ENCODE measurements at places on chromosomes 2 and 18.
A peak's percentile ranks its signal among the peaks of the same experiment; 100 is the strongest.

- no peak for DNase-seq
Measured at GRCh38 chr2:241678307-241678706, 8.3 kb downstream of the DTYMK start.

DNA sequence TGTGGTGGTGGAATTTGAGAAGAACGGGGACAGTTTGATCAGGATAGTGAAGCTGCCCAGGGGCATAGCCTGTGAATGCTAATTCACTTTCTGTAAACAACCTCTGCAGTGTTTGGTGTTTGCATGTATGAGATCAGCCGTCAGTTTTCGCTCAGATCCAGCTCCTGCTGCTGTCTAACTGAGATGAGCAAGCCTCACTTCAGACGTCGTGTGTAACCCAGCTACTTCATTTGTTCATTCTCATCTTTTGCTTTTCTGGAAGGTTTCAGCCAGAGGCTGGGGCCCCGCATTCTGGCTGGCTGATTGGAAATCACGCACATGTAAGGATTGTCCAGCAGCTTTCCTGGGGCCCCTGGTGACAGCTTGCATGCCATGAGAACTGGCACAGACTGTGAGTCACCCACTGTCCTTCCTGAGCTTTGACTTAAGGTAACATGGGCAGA, 48.9 kb downstream of the LDLRAD4 start:
- no peak for DNase-seq

DNA sequence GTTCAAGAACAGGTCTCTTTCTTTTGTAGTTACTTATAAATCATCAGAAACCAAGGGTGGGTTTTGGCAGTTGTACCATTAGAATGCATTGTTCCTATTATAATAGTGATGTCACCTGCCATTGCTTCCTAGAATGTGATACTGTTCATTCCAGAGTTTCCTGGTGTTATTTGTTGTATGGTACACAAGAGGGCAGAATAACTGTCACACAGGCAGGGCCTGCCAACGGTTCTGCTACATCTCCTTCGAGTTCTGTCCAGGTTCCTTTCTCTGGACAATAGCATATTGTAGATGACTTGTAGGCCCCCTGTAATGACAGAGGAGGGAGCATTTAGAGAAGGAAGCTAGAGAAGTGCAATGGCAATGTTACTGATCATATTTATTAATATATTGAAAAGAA, 98.3 kb downstream of the KLHL14 start:
- no peak for DNase-seq

DNA sequence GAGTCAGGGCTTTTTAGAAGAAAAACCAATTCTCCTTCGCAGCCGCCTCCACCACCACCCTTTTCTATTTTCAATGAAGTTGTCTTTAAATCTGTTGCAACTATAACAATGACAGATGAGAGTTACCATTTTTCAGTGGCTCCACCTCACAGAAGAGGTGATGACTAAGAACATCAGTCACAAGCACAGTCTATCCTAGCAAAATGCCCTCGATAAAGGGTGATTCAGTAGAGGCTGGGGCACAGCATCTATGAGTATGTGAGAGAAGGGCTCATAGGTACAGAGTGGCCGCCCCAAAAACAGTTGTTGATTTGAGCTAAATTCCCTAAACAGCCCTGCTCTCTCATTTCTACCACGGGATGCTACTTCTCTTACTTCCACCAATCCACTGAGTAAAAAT, 310.8 kb upstream of the MGAT5 start:
- DNase-seq, result no peak

DNA sequence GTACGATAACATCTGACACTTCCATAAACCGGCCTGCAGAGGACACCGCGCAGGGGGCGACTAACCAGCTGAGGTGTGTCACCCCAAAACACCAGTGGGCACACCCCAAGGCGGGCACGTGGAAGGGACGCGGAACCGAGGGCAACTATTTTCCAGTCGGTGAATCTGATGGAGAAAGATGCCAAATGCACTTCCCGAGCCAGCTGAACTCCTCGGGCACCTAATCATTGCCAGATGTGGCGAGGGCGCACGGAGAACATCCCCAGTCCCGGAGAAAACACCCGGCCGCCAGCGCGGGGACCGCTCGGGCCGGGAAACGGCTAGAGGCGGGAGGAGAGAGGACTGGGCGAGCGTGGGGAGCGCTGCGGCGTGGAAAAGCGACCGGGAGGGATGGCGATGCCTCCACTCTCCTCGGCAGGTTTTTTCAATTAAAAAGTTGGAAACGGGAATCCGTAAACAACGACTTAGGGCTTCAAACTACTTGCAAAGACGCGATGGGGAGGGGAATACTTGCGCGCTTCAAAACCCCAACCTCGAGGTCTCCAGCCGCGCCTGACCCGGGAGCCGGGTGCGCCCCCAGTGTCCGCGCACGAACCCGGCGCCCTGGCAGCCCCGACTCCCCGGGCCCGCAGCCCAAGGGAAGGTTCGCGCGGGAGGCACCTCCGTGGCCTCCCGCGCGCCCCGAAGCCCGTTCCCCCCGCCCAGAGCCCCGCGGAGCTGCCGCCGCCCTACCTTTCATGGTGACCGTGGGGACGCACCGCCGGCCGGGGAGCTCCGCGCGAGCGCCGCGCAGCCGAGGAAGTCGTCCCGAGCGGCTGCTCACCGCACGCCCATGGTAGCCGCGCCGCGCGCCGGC, 497 bp downstream of the COLEC12 start:
- DNase-seq, result no peak

GRCh38 chr18:47893047-47893446, 37.4 kb downstream of the SMAD2 start:
- DNase-seq, result no peak

- DNase-seq, result no peak
Measured at GRCh38 chr2:16330571-16330970, 335.1 kb downstream of the CYRIA start.

GRCh38 chr2:129936334-129936934, 43.0 kb upstream of the RAB6C start:
- DNase-seq, result no peak

- no peak for DNase-seq
Measured at GRCh38 chr2:237558961-237559641, 7.3 kb upstream of the PRLH start.

DNA sequence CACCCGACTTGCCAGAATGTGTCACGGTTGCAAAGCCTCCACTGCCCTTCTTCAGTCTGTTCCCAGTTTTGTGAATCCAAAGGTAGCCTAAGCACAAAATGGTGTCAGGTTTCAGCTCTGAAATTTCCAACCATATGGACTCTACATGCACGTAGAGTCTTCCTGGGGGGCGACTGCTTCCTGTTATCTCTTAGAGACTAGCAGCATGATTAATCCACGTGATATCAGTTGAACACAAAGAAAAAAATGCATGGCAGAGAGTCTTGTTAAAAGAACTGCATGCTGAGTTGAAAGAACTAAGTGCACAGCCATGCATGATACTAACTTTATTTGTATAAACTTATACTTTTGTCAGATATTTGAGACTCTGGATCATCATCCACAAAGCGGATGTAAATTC, 404.4 kb downstream of the SOCS6 start:
- DNase-seq, result no peak

DNA sequence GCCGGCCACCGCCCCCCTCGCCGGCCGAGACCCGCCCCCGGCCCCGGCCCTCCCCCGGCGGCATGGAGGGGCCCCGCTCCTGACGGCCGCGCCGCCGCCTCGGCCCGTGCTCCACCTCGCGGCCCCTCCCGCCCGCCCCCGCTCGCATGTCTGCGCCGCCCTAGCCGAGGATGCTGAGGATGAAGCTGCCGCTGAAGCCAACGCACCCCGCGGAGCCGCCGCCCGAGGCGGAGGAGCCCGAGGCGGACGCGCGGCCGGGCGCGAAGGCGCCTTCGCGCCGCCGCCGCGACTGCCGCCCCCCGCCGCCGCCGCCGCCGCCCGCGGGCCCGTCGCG, 397 bp downstream of the ZCCHC2 start:
- no peak for DNase-seq

GRCh38 chr2:69624611-69625010, 18.9 kb downstream of the AAK1 start:
- DNase-seq, result no peak

DNA sequence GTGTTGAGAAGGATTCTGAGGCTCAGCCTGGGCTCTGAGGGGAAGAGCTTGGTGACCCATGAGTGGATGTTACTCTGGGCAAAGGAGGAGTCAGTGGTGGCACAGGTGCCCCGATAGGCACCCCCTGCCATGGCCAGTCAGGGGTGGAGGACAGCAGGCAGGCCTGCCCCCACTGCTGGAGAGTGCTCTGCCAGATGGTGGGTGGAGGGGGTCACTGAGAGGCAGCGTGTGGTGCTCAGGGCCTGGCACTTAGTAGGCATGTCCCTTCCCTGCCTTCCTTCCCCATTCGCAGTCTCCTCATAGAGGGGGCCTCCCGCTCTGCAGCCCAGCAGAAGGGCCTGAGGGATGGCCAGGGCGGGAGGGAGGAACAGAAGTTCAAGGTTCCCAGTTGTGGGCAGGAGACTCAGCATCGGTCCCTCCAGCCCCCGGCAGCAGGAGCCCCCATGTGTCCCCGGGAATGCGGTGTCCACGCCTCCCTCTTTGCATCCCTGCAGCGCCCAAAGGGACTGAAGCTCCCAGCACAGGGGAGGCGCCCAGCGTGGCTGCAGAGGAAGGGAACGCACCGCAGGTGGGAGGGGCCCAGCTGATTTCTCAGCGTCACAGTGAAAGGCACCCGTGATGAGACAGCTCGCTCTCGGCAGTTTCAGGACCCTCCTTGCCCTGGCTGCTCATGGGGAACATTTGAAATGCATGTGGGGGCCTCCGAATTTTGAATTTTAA, 5.7 kb upstream of the SNED1 start:
- DNase-seq, result no peak

DNA sequence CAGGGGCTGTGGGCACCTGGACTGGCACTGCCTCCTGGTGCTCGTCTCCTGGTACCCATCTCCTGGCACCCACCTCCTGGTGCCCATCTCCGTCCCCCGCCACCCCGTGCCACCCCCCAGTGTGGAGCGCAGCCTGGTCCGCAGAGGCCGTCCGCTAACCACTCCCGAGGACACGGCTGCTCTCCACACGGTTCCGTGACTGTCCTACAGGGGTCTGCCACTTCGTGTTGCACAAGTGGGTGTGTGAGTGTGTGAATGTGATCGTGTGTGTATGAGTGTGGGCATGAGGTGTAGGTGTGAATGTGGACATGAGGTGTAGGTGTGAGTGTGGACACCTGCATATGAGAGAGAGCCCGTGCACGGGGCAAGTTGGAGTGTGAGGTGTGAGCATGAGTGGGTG, 119.4 kb upstream of the HS6ST1 start:
- no peak for DNase-seq

- DNase-seq, result peak; percentile 50
Measured at GRCh38 chr2:98134172-98135005, 47.4 kb downstream of the VWA3B start.

GRCh38 chr18:48230467-48231113, 178.6 kb downstream of the ZBTB7C start:
- no peak for DNase-seq

DNA sequence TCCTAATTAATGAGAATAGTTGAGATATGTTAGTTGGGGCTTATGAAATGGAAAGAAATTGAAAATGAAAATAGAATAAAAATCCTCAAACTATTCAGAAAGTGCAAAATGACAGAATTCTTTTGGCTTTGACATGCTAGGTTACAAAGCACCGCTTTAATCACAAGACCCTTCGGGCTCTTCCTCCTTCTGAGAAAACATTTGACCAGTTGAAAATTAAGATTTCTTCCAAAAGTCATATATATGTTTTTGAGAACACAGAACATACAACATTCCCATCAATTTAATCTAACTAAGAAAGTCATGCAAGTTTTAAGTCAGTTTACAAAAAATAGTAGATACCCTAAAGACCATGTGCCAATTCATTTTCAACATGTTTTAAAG, 2.2 kb upstream of the SLC40A1 start:
- no peak for DNase-seq

GRCh38 chr18:77369644-77370043, 120.0 kb downstream of the GALR1 start:
- DNase-seq, result no peak

- DNase-seq, result no peak
Measured at GRCh38 chr2:213145715-213146242, 5.6 kb downstream of the IKZF2 start.

DNA sequence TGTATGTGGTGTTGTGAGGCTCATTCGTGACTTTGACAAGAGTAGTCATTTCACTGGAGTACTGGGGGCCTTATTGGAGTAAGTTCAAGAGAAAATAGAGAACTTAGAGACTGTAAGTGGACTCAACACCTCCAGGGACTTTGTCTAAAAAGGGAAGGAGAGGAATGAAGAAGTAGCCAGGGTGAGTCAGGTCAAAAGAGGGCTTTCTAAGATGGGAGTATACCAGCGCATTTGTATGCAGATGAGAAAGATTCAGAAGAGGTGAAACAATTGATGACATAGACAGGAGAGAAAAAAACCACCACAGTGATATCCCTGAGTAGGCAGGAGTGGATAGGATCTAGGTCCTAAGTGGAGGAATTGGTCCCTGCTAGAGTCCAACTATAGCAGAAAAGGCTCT, 246.8 kb downstream of the IKZF2 start:
- no peak for DNase-seq

GRCh38 chr2:1226766-1227165, 186.5 kb upstream of the TPO start:
- no peak for DNase-seq

- DNase-seq, result no peak
Measured at GRCh38 chr18:44911773-44912172, 231.1 kb downstream of the SETBP1 start.

- no peak for DNase-seq
Measured at GRCh38 chr2:8204711-8205110, 477.1 kb upstream of the ID2 start.

DNA sequence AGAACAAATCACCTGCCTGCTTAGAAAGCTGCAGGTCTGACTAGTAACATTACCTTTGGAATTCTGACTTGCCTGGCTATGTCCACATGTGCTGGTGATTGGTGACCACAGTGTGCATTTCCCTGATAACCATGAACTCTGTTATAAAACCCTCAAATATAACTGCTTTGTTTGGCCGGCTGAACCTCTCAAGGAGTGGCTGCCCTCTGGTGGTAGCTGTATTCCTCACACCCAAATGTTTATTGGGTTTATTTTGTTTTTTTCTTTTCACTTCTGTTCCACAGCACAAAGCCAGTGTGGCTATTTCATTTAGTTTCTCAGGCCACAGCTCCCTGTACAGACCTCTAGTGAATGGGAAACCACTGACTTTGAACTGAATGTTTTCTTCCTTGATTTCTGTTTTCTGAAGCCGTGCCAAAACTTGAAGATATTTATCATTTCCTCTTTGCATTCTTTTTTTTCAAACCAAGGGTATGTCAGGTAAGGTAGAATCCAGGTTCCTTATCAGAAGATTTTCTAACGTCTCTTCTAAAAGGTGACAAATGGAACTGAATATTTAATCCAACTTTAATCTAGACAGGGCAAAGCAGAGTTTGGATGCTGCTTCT, 549.0 kb upstream of the VRK2 start:
- DNase-seq, result no peak

GRCh38 chr2:169664600-169664977, 29.6 kb downstream of the CFAP210 start:
- no peak for DNase-seq

- DNase-seq, result peak; percentile 63
Measured at GRCh38 chr2:61670591-61671501, 132.7 kb upstream of the XPO1 start.

DNA sequence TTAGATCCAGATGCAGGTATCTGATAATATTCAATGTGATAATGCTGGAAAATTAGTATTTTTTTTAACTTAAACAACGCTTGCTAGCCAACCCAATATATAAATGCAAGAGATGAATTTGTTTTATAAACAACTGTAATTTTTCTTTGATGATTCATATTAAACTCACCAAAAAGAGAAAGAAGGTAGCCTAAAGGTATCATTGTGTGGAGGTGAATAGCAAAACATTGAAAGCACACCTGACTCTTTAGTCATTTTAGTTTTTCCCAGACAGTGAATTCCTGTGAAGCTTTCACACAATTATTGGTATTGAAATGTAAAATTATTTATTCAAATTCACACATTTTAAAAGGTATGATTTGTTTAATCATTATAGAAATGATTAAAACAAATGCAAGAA, 424.0 kb downstream of the NR4A2 start:
- DNase-seq, result no peak

All from Peyer's patch (tissue), 4 donors.